ENCODE measurements at places on chromosomes 11 and 22.
A peak's percentile ranks its signal among the peaks of the same experiment; 100 is the strongest.

DNA sequence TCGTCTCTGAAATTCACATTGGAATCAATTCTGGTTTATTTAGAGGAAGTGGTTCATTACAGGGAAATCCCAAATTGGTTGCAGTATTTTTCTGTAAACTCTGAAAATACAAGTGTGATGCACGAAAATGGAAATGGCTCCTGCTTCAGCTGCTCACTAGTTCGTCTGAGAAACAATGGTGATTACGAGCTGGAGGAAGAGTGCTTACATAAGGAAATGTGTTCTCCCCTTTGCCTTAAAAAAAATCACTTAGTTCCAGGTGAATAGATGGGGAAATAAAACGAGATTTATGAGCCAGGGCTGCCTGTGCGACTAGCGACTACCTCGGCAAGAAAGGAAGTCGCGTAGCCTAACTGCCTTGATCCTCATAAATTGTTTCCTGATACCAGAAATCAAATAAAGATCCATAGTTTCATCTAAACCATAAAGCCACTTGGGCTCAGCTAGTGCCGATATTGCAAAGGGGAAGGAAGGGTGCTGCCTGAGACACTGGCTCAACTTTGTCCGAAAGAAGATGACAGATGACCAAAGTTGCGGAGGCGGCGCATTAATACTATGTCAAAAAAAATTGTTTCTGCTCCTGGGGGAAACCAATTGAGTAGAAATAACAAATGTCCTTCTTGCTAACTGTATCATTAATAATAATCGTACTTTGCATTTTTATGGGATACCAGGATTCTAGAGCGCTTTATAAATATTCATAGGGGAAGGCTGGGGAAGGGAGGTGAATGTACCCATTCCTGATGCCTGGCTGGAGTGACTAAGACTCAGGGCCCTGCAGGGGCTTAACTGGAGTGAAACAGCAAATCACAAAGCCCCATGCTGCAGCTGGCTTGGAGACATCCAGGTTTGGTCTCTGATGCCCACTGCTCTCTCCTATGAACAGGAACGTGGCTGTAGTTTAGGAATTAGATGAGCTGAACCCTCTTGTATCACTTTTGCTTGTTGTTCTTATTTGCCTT lies 185.7 kb downstream of the BLID start:
- peak; percentile 17 for DNase-seq

GRCh38 chr11:62130283-62131169 lies 6.7 kb downstream of the INCENP start:
- peak; percentile 1 for DNase-seq

- peak; percentile 43 for DNase-seq
Observed at GRCh38 chr11:126061707-126062678, 673 bp downstream of the CDON start.

- no peak for DNase-seq
Observed at GRCh38 chr22:30285846-30286200, 3.5 kb downstream of the CASTOR1 start.

DNA sequence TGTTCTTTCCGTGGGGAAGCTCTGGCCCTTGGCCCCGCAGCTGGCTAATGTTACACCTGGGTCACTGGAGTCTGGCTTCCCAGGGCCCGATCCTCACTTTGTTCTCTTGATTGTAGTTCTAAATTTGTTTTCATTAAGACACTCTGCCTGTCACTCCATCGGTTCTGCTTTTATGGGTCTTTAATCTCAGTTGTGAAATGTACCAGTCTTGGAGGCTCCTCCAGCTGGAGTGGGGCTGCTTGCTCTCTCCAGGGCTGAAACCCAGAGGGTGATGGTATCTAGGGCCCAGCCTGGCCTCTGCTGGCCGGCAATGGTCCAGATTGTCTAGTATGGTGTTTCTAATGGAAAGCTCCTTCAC lies 352.9 kb downstream of the TENM4 start:
- DNase-seq: no peak

DNA sequence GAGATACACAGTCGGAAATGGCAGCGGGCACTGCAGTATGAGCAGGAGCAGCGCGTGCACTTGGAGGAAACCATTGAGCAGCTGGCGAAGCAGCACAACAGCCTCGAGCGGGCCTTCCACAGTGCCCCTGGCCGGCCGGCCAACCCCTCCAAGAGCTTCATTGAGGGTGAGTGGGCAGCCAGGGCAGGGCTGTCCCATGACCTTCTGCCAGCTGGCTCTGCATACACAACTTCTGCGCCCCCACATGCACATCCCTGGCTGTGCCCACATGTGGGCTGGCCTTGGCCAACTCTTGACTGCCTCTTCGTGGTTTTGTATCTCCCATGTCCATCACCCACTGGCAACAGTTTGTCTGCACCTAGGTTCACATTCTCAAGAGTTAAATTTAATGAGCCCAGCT lies 81.1 kb downstream of the MORC2 start:
- DNase-seq: no peak

GRCh38 chr11:96704847-96705246 lies 315.0 kb downstream of the JRKL start:
- no peak for DNase-seq
